ENCODE measurements at places on chromosomes 5 and 9. TPM values are rescaled to one million over a fixed set of nuclear protein-coding genes. Genes with fewer than 3 reads are reported as not detected.

The PCDHA13 gene
- 2.5 TPM for total RNA-seq

DNA sequence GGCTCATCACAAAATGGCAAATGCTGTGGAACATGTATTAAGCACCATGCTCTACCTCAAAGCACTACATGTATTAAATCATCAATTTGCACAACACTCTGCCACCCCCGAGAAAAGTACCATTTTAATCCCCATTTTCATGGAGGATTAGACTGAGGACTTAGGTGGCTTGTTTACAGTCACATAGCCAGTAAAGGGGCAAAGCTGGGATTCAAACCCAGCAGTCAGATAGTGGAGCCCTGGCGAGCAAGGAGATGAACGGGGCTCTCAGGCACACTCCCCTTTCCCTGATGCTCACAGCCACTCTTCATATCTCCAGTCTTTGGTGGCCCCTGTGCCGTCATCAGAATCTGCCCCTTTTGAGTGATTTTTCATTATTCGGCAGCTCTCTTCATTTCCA lies 262.9 kb downstream of the DIRAS2 start:
- no peak for DNase-seq

The UGT3A2 gene
- total RNA-seq, result 4.7 TPM

- no peak for DNase-seq
These were observed 6.1 kb downstream of the RPS14 start for GRCh38 chr5:150443242-150444075.

The PCDHB16 gene
- 0.07 TPM for total RNA-seq

- peak; percentile 67 for DNase-seq
These were observed 106.8 kb downstream of the WNK2 start for GRCh38 chr9:93290495-93291434.

GRCh38 chr5:79236970-79237739 lies 1.2 kb downstream of the JMY start:
- DNase-seq, result peak; percentile 63

The PAPPA gene
- total RNA-seq, result 0.41 TPM

DNA sequence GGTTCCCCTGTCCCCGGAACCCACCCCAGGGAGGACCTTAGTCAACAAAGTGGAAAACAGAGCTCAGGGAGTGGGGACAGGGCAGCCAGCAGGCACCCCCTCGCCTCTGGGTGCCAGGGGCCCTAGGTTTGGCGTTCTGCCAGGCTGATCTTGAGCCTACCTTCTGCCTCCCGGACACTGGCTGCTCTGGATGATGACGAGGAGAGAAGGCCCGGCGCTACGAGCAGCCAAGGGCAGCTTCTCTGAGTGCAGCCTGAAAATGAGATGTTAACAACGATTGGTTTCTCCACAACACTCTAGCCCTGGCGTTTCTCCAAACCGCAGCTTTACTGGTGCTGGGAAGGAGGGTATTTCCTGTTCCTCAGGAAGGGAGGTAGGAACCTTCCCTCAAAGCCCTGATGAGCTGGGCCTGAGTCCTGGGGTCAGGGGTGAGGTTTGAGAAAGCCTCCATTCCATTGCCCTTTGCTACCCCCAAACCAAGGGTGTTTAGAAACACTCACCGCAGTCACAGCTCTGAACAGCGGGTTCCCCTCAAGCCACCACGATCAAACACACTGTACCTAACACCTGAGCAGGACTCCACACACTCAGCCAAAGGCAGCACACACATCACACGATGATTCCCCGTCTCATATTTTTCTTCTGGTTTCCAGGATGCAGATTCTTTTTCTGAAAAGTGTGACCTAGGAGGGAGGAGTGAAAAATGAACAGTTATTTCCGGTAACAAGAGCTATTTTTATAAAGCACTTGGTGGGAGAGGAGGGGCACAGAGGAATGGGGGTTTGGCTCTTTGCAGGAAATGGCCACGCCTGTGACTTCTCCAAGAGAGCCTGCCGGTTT lies at the start of gene STING1:
TSS of gene STING1 (minus strand) at position 709 of the 840 bp plus-strand sequence. CDS start 1,054 bp downstream, outside the sequence.
- no peak for DNase-seq

DNA sequence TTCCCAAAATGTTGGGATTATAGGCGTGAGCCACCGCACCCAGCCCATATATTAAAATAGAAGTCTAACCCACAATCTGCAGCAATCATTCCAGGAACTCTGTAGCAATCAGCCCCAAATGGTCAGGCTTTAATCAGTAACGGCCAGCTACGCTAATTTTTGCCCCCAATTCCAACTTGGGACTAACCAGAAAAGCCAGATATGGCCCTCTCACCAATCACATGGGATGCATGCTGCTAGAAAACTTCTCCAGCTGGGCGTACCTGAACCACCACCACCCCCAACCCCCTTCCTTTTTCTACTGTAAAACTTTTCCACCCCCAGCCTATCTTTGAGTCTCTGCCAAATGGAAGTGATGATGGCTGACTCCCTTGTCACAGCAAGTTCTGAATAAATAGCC lies 4.1 kb downstream of the SUSD1 start:
- no peak for DNase-seq

GRCh38 chr5:133298447-133298846 lies 246.6 kb downstream of the HSPA4 start:
- DNase-seq, result no peak

The NRG2 gene
- 0.24 TPM for total RNA-seq

DNA sequence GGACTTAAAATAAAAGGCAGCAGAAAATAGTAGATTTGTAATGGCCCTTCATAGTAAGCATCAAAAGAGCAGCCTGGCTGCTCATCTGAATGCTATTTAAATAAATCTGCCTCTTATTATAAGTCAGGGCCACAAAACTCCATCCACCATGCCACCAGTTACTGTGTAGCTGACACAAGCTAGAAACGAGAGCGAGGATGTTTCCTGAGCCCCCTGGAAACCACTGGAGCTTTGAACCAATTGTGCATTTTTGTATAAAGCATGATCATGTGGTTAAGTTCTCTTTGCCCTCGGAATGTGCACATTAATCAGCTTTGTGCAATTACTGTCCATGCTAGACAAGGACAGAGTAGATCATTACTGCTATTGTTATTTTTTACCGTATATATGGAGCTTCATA lies 17.4 kb downstream of the SLC24A2 start:
- no peak for DNase-seq

The NOXA1 gene
- 0.78 TPM for total RNA-seq

GRCh38 chr9:131329241-131329641 lies 39.7 kb downstream of the PLPP7 start:
- DNase-seq, result peak; percentile 64

- no peak for DNase-seq
These were observed 468.7 kb downstream of the SPATA31D1 start for GRCh38 chr9:82457298-82457697.

DNA sequence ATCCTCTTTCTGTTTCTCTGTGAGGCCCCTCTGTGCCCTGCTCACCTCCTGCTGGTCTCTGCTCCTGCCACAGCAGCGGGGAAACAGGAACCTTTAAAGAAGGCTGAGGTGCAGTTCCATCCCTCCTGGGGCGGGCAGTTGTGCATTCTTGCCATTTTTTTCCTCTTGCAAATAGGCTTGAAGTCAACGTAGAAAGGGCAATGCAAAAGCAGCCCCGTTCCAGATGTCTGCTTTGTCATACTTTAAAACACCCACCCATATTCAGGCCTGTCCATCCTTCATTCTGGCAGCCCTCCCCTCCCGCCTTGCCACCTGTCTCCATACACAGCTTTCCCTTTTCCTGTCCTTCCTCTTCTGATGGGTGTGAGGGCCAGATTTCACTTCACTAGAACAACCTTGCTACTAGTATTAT lies 65.4 kb upstream of the KLF9 start:
- DNase-seq, result peak; percentile 61

DNA sequence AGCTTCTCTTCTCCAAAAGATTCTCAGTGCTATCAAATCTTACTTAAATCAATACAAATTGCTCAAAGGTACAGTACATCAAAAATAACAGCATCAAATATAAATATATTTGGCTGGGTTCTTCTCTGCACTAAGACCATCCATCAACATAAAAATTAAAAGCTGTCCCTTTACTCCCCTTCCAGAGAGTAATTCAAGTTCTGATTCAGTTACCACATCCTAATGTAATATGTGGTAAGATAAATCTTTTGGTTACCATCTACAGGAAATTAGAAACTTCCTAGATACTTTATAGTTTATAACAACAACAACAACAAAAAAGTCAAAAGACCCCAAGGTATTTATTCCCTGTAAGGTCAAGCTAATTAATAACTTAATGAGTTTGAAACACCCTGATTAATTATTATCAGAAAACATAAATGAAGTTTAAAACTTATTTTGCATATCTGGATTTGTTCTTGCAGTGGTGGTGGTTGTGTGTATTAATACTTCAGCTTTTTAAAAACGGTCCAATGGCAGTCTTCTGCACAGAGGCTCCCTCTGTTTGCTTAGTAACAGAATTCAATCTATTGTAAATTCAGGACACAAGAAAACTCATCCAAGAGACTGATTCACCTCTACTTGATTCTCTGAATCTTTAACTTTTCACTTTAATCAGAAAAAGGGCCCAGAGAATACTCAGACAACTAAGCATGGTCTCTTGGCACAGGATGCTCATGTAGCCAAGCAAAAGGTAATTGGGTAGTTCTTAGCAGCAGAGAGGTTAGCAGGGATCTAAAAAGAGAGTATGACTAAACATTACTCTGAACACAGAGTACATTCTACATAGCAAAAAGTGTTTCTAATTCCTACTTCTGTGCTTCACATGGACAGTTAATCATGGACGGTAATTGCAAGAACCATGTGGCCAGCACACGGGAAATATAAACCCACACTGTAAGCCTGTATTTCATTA lies 20.1 kb downstream of the DIAPH1 start:
- DNase-seq, result no peak

DNA sequence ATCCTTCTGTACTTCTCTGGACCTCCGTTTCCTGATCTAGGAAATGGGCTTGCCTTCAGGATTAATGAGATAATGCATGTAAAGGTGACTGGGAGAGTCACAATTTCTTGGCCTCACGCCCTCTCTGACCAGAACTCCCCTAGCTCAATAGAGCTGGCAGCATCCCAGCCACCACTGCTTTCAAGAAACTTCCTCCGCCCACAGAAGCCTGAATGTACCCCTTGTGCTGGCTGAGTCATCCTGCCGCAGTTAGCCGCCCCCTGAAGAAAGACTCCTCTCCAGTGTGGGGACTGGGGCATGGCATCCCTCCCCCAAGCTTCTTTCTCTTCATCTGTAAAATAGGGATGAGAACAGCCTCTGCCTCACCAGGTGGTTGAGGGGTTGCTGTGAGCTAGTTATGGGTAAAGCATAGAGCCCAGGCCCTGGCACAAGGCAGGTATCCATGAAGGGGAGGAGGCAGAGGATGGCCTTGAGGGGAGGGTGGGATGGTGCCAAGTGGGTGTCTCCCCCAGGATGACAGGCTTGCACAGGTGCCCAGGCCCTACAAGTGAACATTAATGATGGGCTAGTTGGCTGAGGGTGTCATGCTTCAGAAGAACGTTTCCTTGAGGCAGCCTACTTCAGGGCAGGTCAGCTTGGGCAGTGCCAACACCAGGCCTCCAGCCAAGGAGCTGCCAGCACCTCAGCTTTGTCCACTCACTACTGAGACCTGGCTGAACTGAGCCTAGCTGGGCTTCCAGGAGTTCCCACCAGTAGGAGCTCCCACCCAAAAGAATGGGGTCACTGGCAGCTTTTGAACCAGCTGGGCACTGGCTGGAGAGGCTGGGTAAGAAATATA lies 3.4 kb downstream of the PDLIM4 start:
- peak; percentile 48 for DNase-seq

- DNase-seq, result no peak
These were observed 10.8 kb downstream of the CDC37L1 start for GRCh38 chr9:4690144-4690543.

GRCh38 chr5:89988129-89988810 lies 421.3 kb downstream of the CETN3 start:
- no peak for DNase-seq

GRCh38 chr5:24080046-24080445 lies 564.7 kb downstream of the CDH10 start:
- DNase-seq, result no peak

The CHSY3 gene
- total RNA-seq, result 1.1 TPM

The ASPN gene
- total RNA-seq, result not detected
